ENCODE measurements at places on chromosomes 11 and 22.
A peak's percentile ranks its signal among the peaks of the same experiment; 100 is the strongest.

GRCh38 chr11:65078151-65078550 is 5.7 kb downstream of the CDCA5 start:
- peak; percentile 46 for DNase-seq

GRCh38 chr11:84837402-84838069 is 789.6 kb downstream of the DLG2 start:
- no peak for DNase-seq

DNA sequence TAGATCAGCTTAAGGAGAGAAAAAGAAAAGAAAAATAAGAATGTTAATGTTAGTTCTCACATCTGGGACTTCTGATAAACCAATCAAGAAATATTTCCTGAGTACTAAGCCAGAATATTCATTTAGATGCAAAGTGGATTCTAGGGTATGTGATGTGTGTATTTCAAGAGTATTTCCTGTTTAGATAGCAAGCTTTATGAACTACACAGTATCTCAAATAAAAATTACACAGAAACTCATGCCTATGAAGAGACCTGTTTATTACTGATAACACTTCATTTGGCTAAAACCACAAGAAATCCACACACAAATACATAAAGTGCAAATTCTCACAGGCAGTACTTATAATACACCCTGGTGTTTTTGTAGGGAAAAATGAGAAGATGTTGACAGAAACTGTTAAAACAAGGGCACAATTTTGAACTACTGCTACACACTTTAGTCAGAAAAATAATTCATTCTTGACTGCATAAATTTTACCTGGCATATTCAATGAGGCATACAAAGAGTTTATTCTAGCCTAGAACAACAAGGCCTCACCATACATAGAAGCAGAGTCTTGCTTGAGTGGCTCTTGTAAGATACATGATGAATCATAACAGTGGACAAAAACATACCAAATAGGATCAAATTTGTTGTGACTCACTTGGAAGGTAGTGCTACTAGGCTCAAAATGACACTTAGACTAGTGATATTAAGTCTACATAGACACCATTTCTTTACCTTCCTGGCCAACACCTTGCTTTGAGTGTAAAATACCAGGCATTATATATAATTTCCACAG is 18.8 kb upstream of the P4HA3 start:
- no peak for DNase-seq

DNA sequence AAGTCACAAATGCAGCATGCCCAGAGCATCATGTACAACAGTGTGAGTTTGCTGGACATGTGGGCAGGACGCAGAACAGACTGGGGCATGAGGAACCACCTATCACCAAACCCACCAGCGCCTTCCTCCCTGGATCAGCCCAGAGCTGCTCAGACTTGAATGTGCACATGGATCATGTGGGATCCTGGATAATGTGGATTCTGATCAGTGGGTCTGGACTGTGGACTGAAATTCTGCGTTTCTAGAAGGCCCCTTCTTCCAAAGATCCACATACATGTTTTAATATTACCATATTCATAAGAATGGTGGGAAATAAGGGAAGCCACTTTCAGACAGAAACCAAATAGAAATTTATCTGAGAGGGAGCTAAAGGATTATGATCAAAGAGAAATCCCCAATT is 85.6 kb upstream of the VPREB1 start:
- no peak for DNase-seq

DNA sequence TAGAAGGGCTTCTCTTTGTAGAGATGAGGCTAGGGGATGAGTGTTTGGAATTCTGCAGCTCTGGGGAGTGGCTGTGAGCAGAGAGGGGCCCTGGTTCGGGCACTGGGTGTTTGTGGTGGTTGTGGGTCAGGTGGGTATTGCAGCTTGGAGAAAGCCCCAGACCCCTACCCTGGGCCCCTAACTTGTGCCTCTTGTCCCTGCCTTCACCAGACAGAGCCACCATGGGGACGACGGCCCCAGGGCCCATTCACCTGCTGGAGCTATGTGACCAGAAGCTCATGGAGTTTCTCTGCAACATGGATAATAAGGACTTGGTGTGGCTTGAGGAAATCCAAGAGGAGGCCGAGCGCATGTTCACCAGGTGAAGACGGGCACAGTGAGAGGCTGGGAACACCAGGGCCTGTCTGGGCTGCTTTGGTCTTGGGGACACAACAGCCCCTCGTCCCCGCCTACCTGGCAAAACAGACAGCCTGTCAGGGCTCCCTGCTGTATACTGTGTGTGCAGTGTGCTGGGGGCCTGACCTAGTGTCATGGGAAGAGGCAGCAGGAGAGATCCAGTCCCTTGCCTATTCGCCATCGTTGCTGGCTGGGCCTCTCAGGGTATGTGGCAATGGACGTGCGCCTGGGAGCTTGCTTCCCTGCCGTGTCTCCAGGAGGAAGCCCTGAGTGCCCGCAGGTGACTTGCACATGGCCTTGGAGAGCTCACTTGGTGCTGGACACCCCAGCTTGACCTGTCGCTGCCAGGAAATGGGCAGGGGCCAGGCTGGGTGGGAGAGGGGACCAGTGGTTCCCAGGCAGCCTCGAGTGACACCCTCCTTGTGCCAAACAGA is 4.3 kb downstream of the INCENP start:
- DNase-seq, result no peak

GRCh38 chr22:50577987-50578775 is at the start of gene CPT1B:
CPT1B (minus strand) TSS chr22:50578427; CDS start chr22:50577915, 512 bp downstream.
- no peak for DNase-seq

GRCh38 chr11:115333949-115334348 is 170.3 kb downstream of the CADM1 start:
- DNase-seq, result no peak

DNA sequence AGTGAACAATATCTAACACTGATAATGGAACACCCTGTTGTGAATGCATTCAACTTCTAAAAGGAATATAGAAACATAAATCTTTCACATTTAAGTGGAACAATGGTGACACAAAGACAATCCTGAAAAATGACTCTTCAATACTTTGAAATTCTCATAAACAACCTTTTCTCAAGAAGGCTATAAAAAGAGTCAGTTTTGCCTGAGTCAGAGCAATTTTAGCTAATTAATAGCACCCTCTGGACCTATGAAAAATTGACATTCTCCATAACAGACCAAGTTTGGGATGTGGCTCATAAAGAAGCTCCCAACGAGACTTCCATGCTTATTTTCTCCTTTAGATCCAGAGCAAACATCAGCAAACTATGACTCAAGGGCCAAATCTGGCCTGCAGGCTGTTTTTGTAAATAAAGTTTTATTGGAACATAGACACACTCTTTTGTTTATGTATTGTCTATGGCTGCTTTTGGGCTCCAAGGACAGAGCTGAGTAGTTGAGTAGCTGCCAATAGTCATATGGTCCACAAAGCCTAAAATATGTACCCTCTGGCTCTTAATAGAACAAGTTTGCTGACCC is 108.0 kb downstream of the MAML2 start:
- DNase-seq, result no peak

DNA sequence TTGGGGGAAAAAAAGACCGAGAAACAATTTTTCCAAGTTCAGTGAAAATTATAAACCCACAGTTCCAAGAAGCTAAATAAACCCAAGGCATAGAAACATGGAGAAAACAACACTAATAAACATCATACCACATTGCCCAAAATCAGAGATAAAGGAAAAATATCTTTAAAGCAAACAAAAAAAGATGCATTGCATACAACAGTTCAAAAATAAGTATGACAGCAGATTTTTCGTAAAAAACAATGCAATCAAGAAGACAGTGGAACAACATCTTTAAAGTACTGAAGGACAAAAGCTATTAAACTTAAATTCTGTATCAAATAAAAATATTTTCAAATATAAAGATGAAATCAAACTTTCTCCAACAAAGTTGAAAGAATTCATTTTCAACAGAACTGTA is 921.3 kb downstream of the METTL15 start:
- DNase-seq, result no peak

DNA sequence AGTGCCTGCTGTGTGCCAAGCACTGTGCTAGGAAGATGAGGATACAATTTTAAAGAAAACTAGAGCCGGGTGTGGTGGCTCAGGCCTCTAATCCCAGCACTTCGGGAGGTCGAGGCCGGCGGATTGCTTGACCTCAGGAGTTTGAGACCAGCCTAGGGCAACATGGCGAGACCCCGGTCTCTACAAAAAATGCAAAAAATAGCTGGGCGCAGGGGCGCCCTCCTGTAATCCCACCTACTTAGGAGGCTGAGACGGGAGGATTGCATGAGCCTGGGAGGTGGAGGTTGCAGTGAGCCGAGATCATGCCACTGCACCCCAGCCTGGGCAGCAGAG is 8.3 kb downstream of the TPBGL start:
- DNase-seq, result no peak

GRCh38 chr11:2835296-2835695 is 50.3 kb downstream of the CDKN1C start:
- no peak for DNase-seq

DNA sequence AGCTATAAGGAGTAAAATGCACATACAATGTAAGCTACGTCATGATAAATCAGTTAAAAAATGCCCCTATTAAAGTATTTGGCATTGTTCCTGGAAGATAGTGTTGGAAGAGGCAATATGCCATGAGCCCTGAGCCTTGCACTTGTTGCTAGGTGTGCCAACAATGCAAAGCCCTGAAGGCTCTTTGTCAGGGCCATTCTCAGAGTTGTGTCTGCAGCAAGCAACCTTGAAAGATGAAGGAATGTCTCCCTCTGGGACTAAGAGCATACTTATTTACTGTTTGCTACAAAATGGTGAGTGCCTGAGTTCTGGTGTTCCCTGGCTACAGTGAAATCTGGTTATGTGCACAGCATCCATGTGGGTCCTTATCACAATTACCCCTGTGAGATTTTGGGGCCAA is 322.3 kb upstream of the FAT3 start:
- no peak for DNase-seq

- DNase-seq, result no peak
Measured at GRCh38 chr11:41786087-41786486, 326.6 kb upstream of the LRRC4C start.

GRCh38 chr11:12961615-12962014 is 47.5 kb upstream of the RASSF10 start:
- no peak for DNase-seq

- DNase-seq, result no peak
Measured at GRCh38 chr11:134606251-134606650, 194.2 kb upstream of the B3GAT1 start.

DNA sequence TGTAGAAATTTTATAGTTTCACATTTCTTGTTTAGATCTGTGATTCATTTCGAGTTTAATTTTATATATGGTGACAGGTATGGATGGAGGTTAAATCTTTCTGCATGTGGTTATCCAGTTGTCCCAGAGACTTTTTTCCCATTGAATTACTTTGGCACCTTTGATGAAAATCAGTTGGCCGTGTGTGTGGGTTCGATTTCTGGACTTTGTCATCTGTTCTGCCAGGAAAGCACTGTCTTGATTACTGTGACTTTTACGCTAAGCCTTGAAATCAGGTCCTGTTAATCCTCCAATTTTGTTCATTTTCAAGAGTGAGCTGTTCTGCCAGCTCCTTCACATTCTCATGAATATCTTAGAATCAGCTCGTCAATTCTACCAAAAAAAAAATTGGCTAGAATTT is 107.4 kb downstream of the KCNQ1 start:
- DNase-seq, result no peak

DNA sequence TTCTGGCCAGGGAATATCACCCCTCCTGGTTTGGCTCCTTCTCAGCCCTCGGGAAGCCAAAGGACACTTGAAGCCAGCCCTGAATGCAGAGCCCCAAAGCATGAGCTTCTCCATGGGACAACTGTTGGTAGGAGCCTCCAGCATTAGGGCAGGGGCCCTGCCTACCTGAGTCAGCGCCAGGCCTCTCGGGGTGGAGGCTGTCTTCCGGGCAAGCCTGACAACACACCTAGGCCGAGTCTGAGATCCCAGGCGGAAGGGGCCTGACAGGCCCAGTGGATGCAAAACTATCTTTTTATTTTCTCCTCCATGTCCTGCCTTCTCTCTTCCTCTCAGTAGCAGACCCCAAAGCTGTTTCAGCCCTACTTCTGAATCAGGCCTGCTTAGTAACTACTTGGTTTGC is 27.6 kb downstream of the RCOR2 start:
- DNase-seq, result no peak

DNA sequence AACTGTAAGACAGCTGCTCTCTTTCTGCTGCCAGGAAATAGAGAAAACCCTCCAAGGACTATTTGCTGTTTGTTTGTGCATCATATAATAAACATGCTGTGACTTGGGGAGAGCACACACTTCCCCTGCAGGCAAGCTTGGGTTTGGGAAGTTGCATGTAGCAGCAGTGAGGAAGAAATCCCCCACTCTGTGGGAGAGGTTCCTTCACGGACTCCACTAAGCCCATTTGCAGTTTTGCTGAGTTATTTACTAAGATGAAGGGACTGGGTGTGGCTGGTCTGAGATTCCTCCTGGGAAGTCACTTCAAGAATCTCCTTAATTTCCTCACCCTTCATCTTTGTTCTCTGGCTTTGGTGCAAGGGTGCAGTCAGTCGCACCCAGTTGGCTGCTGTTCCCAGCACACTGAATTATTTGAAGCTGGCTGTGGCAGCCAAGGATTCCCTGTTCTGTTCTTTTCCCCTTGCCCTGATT is 104.9 kb downstream of the ARFGAP2 start:
- no peak for DNase-seq

DNA sequence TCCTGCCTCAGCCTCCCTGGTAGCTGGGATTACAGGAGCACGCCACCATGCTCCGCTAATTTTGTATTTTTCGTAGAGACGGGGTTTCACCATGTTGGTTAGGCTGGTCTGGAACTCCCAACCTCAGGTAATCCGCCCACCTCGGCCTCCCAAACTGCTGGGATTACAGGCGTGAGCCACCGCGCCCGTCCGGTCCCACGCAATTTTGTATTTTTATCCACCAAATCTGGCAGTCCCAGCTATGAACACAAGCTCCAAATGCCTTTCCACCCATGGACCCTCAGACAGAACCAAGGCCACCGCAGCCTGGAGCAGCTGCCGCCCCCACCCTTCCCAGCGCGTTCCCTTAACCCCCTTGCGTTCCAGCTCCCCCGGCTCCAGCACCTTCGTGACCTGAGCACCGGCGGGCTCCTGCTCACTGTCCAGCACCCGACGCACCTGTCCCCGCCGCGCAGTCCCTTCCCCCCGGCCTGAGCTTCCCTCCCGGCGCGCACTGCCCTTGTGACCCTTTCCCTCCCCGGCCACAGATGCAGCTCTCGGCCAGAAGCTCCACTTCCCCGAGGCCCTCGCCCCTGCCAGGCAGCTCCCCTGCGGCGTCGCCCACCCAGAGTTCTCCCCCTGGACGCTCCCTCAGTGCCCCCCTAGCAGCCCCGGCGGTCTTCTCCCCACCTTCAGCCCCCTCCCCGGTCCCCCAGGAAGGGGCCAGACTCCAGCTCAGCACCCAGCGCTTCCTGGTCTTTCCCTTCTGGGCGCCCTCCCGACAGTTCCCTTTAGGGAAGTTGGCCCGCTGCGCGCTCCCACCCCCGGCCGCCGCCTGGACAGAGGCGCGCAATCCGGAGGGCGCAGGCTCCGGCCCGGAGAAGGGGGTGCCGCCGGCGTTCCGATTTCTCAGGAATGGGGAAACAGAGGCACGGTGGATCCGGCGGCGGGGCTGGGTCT is 5.6 kb upstream of the ZBED4 start:
- DNase-seq, result peak; percentile 64

- DNase-seq, result no peak
Measured at GRCh38 chr11:71566081-71566620, 788 bp downstream of the KRTAP5-10 start.

Data from inflammatory macrophage treated with lipopolysaccharide for 4 hours (primary cell).